Dermis lymphatic vessel endothelial cell (primary cell): ENCODE measurements at places on chromosomes 7 and 10. TPM values are rescaled to one million over a fixed set of nuclear protein-coding genes. Genes with fewer than 3 reads are reported as not detected.

HOGA1 gene
- total RNA-seq, result 0.26 and 0.43 TPM in 2 replicates

GPR15LG gene
- total RNA-seq, result not detected in 2 replicates

C7orf33 gene
- total RNA-seq, result not detected in 2 replicates

SLC26A3 gene
- total RNA-seq, result not detected in 2 replicates

SHH gene
- under 0.01 and 0.09 TPM in 2 replicates for total RNA-seq

CFAP70 gene
- total RNA-seq, result 0.22 and 0.26 TPM in 2 replicates

NOC3L gene
- 12.5 and 26.3 TPM in 2 replicates for total RNA-seq
